ENCODE measurements at places on chromosomes 7 and 10. TPM values are rescaled to one million over a fixed set of nuclear protein-coding genes. Genes with fewer than 3 reads are reported as not detected.

GRCh38 chr7:32579776-32580175 is 84.5 kb downstream of the AVL9 start:
- DNase-seq, result peak; percentile 11

DNA sequence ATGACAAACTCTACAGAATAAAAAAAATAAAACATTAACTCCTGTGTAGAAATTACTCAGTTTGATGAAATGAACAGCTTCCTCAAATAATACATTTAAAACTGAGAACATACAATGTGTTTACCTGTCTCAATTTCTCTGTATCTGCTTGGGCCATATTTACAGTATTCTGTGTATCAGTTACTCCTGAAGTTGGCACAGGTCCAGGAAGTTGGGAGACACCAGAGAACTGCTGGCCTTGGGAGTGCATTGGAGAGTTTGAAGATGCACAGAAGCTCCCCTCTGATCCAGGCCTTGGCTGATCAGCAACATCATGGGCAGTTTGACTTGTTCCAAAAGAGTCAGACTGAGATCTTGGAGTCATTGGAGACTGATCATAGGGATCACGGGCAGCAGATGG is 155.1 kb downstream of the GALNT11 start:
- no peak for DNase-seq

DNA sequence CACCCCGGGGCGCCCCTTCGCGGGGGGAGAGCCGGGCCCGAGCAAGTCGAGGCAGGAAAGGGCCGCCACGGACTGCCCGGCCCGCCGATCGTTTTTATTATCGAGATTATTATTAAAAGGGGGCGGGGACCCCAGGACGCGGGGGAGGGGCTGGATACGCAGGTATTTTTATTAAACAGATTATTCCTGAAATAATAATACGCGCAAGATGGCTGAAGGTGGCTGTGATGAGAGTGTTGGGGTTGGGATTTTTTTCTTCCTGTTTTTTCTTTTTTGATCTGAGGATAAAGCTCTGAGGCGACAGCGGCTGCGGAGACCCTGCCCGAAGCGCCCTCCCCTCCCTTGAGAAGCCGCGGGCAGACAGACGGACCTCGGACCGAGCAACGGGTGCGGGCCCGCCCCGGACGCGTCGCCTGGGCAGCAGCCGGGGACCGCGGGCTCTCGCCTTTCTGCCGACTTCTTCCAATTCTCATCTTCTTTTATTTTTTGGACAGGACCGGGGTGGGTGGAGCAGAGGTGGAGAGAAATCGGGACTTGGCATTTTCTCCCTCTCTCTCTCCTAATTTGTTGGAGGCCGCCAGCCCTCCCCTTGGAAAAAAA is 1.4 kb upstream of the TRIM8 start:
- DNase-seq, result peak; percentile 71

DNA sequence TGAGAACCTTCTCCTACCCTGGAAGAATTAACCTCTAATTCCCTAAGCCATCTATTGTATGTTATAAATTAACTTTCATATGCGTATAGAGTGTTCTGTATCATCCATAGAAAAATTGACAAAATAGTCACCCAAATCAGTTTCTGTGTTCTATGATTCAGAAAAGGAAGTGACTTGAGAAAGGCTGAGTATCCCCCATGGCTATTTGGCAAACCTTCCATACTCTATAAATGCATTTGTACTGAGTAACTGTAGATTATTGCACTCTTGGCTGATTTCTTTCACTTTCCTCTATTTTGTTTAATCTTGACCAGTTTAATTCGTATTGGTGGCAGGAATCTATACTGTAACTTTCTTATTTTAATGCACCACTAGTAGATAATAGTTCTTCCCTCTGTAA is 182.2 kb downstream of the HTR7 start:
- DNase-seq, result peak; percentile 8

DNA sequence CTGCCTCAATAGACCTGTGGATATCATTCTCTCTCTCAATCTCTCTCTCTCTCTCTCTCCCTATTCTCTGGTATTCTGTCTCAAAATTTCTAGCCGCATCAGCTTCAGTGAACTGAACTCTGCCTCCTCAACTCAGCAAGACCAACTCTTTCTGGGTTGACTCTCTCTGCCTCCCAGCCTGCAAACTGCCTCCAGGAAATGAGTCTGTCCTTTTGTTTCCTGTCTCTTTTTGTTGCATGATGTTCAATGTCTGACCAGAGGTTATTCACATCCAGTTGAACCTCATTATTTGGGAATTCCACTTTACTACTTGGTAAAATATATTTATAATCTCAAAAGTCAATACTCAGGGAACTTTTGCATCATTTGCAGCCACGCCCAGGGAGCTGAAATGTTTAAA is 682.7 kb upstream of the FZD8 start:
- no peak for DNase-seq

DNA sequence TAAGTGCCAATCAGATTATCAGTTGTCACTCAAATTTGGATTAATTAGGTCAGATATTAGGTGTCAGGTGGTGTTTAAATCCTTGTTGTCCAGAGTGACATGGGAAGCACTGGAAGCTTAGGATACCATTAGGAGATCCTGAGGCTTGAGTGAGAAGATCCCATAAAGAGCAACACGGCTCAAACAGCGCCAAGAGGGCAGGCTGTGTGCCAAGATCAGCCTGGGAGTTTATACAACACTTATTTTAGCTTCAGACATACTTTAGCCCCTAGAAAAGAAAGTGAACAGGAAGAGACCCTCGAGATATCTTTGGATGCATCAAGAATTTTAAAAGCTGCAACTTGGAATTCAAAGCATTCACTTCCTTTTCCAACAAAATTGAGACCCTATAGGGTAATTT is 14.2 kb upstream of the ACTA2 start:
- DNase-seq, result no peak

- DNase-seq, result no peak
These were observed 13.6 kb upstream of the COL17A1 start for GRCh38 chr10:104099269-104099668.

The DNAJC9 gene
- 23.5 TPM for total RNA-seq

The ADCYAP1R1 gene
- total RNA-seq, result not detected

The KIF20B gene
- 10.3 TPM for total RNA-seq

The PIK3AP1 gene
- not detected for total RNA-seq

The CLCN1 gene
- total RNA-seq, result under 0.01 TPM

The GNG11 gene
- 83.1 TPM for total RNA-seq
